ENCODE measurements at places on chromosomes 4 and X.

- DNase-seq: no peak
Observed at GRCh38 chr4:181908168-181908567, 335.0 kb upstream of the TENM3 start.

DNA sequence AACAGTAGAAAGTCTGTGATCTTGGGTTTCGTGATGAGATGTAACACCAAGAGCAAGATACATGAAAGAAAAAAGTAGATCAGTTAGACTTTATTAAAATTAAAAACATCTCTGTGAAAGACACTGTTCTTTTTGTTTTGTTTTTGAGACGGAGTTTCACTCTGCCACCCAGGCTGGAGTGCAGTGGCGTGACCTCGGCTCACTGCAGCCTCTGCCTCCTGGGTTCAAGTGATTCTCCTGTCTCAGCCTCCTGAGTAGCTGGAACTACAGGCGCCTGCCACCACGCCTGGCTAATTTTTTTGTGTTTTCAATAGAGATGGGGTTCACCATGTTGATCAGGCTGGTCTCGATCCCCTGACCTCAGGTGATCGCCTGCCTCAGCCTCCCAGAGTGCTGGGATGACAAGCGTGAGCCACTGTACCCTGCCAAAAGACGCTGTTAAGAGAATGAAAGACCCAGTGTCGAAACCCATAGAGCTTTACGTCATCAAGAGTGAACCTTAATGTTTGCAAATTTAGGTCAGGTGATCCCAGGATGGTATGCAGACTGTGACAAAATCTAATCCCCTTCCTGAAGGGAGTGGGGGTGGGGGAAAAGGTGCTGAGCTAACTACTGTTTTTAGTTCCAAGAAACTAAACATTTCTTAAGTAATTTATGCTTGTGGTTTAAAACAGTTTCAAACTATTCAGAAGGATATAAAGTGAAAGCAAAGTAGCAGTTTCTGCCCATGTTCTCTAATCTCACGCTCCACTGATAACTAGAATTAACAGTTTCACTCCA, 8.0 kb downstream of the OFD1 start:
- no peak for DNase-seq

GRCh38 chr4:140090215-140090731, 63.7 kb downstream of the MAML3 start:
- DNase-seq: no peak

DNA sequence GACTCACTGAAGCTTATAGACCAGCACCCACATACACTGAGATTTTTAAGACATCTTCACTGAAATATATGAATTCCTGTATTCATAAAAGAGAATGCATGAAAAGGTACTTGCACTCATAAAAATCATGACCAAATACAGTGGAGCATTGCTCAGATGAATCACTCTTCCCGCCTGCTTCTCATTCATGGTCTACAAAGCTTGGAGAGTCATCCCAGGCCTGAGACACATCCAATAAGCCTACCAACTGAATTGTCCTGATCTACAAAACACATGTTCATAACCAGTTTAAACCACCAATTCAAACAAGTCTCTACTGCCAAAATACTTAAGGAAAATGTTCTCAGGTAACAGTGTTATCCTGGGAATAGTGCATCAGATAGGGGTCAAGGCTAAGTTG, 38.1 kb downstream of the PROM1 start:
- no peak for DNase-seq

GRCh38 chr4:849478-850175, 23.7 kb upstream of the CPLX1 start:
- no peak for DNase-seq

DNA sequence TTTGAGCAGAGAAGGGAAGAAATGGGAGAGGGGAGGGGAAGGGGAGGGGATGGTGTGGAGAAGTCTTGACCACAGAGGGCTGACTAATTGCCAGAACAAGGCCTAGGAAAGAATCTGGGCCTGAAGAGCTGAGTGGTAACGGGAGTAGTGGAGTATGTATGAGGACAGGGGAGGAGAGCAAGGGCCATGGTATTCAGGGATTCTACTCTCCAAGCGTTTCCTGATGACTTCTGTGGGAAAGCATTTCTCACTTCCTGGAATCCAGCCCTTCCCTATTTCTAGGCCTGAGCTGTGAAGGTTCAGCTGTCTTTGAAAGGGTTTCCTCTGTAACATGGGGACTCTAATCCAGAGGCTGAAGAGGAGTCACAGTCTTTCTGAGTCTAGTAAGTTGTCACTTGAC, 19.7 kb upstream of the SOX3 start:
- no peak for DNase-seq

GRCh38 chr4:157312702-157313101, 92.2 kb downstream of the GRIA2 start:
- no peak for DNase-seq

GRCh38 chr4:26152056-26152455, 168.8 kb upstream of the RBPJ start:
- DNase-seq: no peak

DNA sequence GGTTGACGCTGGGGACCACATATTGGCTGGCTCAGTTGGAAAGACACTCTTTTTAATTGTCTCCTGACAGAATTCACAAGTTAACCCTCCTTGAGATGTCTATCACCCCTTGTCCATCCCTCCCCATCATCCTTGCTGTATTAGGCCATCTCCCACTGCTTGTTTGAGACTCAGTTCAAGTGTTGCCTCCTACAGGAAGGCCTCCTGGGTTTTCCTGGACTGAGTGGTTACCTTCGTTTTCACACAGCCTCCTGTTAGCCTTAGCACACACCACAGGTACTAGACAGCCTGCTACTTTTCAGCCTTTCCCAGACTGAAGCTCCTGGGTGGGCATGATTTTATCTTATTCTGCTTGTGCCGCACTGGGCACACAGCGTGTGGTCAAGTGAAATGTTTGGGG, 145.3 kb upstream of the STX18 start:
- no peak for DNase-seq

- DNase-seq: no peak
Observed at GRCh38 chr4:76733068-76733771, 164.7 kb downstream of the SOWAHB start.

- DNase-seq: no peak
Observed at GRCh38 chr4:65457011-65457410, 213.3 kb downstream of the EPHA5 start.

DNA sequence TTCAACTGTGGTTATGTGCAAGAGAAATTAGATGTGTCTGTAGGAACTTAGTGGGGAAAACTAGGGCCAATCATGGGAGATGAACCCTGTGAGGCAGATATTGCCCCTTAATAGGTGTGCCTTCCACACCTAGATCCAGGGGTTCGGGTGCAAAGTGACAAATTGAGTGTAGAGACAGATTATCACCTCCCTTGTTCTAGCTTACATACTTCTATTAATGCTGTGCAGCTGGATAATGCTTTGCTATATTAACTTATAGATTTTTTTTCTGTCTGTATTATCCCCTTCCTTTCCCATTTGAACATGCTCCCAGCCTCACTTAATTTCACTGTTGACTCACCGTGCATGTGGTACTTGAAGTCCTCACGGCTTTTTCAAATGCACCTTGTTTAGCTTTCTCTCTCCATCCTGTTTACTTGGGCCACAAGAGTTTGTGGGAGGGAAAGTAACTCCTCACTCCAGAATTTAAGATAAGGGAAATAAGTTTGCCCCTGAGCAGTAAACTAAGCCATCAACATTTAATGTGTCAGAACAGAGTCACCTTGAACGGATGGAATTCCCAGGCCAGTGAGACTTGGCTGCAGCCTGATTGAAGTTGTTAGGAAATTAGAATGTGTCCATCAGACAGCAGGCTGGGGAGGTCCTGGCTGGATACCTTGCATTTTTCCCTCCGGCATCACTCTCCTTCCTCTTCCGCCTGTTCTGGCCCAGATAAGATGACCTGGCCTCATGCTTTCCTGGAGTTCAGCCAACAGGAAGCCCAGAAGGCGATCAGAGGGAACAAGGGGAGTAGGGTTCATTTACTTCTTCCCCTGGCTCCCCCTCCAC, 478.4 kb downstream of the BCOR start:
- DNase-seq: no peak

- DNase-seq: no peak
Observed at GRCh38 chr4:187283201-187283955, 559.7 kb upstream of the FAT1 start.

- DNase-seq: no peak
Observed at GRCh38 chrX:133857640-133858269, 127.6 kb downstream of the GPC3 start.

DNA sequence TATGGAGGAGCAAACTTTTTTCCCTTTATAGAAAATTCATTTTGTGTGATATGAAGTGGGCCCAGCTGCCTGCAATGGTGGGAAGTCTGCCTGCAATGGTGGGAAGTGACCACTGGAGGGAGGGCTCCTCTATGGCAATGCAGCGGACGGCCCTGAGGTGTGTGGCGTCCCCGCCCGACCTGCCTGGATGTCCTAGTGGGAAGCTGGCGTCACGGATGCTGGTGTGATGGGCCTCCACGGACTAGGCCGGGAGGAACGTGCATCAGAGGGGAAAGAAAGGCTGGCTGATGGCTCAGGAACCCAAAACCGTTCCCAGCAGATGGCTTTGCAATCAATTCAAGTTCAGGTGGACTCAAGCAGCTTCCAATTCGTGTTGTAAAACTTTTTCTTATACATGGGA, 177.9 kb downstream of the AFAP1 start:
- DNase-seq: no peak

DNA sequence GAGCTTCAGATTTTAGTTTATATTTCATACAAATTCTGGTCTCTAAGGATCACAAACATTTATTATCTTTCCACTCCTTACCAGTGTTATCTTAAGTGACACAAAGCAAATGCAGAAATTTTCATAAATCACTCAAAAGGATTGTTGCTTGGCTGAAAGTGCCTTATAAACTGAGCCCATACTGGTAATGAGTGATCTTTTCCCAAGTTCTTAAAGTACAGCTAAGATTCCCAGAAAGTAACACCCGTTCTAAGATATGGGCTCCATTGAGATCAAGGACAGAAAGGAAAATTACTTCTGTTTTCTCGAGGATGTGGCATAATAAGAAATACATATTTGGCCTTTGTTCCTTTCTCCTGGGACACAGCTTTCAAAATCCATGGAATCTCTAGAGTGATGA, 313.7 kb downstream of the ARHGAP24 start:
- no peak for DNase-seq

- DNase-seq: no peak
Observed at GRCh38 chrX:140180585-140180984, 215.3 kb upstream of the CXorf66 start.

DNA sequence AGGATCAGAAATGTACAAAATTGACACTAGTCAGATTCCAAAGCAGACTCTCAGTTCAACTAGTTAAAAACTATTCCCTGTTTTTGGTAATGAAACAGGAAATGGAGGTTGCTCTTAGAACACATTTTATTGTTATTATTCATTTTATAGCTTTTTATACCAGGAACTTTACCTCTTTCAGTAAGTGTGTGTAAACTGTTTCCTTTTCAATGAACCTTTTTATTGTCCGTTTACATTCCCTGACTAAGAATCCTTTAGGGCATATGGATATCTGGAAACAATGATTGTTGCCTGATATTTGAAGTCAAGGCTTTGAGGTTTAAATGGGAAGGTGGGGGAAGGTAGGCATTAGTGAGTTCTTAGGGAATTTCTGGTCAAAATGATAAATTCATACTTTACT, 1511.4 kb downstream of the ADGRL3 start:
- DNase-seq: no peak

DNA sequence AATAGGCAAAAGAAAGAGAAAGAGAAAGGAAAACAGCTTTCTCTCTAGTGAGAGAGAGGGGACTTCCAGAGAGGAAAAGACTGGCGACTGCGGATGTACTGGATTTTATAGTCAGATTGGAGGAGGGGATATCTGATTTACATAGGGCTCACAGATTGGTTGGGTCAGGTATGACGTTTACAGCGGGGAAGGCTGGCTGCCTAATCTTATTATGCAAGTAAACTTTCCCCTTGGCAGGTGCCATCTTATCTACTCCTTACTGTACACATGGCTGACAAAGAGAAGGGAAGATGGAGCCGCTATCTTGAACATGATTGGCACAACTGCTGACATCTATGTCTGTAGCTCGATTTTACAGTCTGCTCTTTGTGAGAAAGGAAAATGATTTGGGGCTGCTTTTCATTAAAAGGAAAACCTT, 25.4 kb downstream of the RBPJ start:
- no peak for DNase-seq

DNA sequence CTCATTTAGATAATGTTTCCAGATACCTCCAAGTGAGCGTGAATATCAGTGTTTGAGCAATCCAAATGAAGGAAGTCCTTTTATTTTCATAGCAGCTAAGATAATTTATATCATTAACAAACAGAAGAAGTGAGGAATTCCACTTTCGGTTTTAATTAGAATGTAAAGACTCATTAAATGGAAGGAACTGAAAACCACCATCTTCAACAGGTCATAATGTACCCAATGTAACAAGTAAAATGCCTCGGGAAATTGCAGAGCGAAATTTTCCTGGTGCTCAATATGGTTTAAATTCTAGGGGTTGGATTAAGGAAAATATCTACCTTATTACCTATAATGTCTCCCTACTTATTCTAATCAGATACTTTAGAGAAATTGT, 33.9 kb upstream of the SLC9A7 start:
- DNase-seq: no peak

GRCh38 chrX:74420196-74421035, 877 bp upstream of the SLC16A2 start:
- DNase-seq: peak; percentile 17

DNA sequence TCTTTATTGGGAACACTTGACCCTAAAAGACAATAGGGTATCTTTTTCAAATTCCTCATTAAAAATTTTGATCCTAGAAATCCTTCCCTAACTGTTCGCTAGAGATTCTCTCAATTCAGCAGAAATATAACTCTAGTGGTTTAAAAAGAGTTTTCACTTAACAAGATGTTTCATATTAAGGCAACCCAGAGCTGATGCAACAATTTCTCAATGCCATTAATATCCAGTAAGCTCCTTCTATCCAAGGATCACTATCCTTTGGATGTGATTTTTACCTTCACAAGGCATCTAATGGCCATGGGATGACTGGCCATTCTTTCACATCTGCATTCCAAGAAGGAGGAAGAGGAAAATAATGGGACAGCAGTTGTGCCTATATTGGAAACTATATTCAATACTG, 183.4 kb downstream of the ANKRD50 start:
- DNase-seq: no peak

DNA sequence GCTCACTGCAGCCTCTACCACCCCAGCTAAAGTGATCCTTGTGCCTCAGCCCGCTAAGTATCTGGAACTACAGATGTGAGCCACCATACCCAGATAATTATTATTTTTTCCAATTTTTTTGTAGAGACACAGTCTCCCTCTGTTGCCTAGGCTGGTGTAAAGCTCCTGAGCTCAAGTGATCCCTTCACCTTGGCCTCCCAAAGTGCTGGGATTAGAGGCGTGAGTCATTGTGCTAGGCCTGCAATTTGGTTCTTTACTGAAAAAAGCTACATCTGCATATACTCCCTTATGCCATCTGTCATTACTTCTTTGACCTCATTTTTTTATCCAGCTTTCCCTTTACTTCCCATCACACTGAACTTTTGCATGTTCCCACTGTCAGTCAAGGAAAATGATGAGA, 2012.4 kb upstream of the IGFBP7 start:
- no peak for DNase-seq

- no peak for DNase-seq
Observed at GRCh38 chrX:18664947-18665346, 7.0 kb downstream of the RS1 start.

Measured in activated gamma-delta T cell (primary cell).